ENCODE measurements at places on chromosomes 3 and 15.

DNA sequence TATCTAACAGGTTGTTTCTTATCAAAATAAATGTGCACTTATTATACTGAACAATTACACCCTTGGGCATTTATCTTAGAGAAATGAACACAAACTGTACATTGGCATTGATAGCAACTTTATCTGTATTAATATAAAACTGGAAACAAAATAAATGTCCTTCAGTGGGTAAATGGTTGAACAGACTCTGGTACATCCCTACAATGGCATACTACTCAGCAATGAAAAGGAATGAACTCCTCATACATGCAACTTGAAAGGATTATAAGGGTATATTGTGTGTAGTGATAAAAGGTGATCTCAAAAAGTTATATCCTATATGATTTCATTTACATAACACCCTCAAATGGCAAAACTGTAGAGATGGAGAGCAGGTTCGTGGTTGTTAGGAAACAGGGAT lies 23.7 kb upstream of the DLG1 start:
- no peak for DNase-seq

DNA sequence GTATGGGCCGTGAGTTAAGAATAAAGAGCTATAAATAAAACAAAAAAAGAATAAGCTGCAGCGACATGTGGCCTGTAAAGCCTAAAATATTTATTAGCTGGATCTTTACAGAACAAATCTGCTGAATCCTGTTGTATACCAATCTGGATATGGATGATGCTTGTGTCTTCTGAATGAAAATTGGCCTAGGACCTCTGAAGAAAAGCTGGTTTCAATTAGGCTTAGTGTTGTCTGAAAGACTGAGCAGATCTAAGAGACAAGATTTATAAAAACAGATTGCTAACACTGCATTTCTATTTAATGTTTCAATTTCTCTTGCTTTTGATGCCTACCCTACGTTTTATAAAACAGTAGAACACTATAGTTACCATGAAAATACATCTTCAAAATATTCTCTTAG lies 57.9 kb downstream of the ST3GAL6 start:
- no peak for DNase-seq

DNA sequence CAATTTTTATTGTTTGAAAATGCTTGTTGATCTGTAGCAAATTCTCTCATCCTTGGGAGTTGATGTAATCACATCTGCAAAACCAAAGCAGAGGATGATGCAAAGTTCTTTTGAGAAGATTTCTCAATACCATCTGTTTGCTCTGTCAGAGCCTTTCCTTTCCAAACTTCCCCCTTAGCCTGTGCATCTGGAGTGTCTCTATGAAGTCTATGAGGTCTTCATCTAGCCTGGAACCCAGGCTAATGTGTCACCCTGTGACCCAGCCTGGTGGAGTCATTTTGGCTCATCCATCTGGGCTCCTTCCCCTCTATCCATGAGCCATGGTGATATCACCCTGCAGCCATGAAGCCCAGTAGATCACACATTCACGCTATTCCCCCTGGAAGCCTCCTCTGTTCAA lies 123.2 kb upstream of the SLC7A14 start:
- no peak for DNase-seq

- no peak for DNase-seq
Observed at GRCh38 chr3:189779166-189779565, 148.0 kb downstream of the TP63 start.

GRCh38 chr15:64111679-64112050 lies 15.9 kb downstream of the SNX1 start:
- no peak for DNase-seq

GRCh38 chr15:67741308-67741707 lies 84.0 kb upstream of the SKOR1 start:
- no peak for DNase-seq

GRCh38 chr15:87032295-87032694 lies 952.6 kb downstream of the AGBL1 start:
- DNase-seq, result no peak

- no peak for DNase-seq
Observed at GRCh38 chr15:28942046-28942445, 56.3 kb downstream of the APBA2 start.

DNA sequence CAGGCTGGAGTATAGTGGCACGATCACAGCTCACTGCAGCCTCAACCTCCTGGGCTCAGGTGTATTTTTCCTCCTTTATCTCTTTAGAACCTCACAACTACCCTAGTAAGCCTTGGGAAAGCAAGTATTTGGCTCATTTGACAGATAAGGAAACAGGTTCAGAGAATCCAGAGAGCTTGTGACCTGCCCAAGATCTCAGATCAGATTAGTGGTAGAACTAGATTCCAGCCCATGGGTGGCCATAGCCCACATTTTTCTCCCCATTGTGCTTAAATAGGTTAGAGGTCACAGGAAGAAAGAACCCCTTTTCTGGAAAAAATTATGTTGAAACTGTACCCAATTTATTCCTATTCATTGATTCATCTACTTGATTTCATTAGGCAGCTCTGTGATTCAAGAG lies 64.3 kb downstream of the TSC22D2 start:
- no peak for DNase-seq

DNA sequence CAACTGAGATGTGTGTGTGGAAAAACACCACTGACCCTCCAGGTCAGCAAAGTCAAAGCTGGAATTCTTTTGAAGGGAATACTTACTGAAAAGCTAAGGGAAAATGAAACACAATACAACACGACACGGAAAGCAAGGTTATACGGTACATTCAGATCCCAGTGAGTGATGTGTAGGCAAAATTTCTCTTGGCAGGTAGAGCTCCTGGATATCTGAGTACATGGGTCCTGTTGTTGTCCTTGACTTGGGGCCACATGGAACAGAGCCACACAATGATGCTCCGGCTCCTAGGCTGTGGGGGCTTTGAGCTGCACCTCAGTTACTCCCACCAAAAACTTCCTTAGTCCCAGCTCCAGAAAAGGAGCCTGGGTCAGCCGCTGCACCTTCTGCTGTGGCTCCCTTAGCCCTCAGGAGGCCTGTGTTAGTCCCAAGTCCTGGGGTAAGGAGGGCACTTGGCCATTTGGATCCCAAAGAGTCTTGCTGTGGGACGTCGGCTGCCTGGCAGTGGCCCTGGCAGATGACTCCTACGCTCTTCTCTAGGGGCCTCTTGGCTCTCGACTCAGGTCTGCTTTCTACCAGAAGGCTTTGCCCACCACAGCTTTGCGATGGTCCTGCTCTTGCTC lies 95.6 kb downstream of the ADCY5 start:
- no peak for DNase-seq

GRCh38 chr3:174862101-174862500 lies 3.0 kb downstream of the NAALADL2 start:
- DNase-seq, result no peak

- DNase-seq, result no peak
Observed at GRCh38 chr3:15903759-15904720, 106.3 kb upstream of the ANKRD28 start.
